ENCODE measurements at places on chromosomes 12 and 14.

DNA sequence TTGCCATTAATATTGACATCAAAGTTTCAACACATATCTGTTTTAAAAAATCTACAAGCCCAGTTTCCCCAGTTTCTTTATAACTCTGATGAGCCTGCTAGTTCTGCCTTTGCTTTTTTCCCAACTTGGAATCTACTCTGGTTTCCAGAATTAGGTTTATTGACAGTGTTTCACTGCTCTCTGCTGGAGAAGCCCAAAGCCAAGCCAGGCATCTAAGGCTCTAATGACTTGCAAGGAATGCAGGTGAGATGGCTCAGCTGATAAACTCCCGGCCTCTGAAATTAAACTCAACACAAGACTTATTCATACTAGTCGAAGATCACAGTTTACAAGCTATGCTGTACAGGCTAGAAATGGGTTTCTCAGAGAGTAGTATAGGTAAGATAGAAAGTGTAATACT, 54.3 kb downstream of the HMGA2 start:
- DNase-seq, result peak; percentile 11

- no peak for DNase-seq
These were observed 455.3 kb downstream of the MDGA2 start for GRCh38 chr14:47220096-47220495.

DNA sequence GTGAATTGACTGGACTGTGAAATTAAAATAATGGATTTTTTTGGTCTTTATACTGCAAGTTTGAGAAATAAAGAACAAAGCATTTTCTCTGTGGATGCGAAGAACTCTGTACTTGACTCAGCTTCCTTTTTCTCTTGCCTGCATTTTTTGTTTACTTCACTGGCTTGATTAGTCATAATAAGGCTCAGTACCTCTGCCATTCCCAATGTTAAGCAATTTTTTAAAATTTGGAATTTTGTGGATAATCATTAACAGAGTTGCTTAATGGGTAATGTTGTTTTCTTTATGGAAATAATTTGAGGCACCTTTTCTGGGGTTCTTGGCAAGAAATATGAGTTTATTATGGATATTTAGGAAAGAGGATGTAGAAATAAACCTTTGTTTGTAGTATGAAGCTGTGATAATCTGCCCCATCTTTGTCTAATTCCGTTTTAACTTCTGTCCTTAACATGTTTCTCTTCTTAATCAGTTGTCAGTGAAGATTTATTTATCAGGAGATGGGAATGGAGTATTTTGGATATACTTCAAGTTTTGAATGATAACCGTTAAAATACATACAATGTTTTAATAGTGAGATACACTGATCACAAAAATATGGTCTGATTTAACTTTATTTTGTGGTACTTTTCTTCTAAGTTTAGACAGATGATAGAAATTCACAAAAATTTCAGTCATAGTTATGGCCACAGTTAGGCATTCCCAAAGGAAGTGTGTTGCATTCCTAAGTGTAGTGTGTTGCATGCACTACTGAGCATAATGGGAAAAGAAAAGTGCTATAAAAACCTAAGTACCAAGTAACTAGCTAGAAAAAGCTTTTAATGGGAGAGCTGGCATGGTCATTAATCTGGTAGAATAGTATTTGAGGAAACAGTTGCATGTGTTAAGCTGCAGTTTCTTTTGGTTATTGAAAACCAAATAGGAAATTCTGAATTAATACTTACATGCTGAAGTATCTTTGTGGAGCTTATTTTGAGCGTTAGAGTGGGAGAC, 27.7 kb downstream of the WNK1 start:
- peak; percentile 55 for DNase-seq

- no peak for DNase-seq
These were observed 61.5 kb upstream of the SINHCAF start for GRCh38 chr12:31387466-31387865.

- no peak for DNase-seq
These were observed 217.3 kb downstream of the ADGRD1 start for GRCh38 chr12:131171029-131171428.

GRCh38 chr14:85420278-85420677, 109.7 kb upstream of the FLRT2 start:
- no peak for DNase-seq

- no peak for DNase-seq
These were observed 208.7 kb downstream of the PCNX1 start for GRCh38 chr14:71115821-71116567.

GRCh38 chr14:103385929-103386712, 906 bp downstream of the MARK3 start:
- DNase-seq, result no peak

- peak; percentile 95 for DNase-seq
These were observed at the start of gene KMT2D for GRCh38 chr12:49060237-49061156. TSS of gene KMT2D (minus strand) at chr12:49060794. CDS start at chr12:49055324, 5,470 bp downstream.

DNA sequence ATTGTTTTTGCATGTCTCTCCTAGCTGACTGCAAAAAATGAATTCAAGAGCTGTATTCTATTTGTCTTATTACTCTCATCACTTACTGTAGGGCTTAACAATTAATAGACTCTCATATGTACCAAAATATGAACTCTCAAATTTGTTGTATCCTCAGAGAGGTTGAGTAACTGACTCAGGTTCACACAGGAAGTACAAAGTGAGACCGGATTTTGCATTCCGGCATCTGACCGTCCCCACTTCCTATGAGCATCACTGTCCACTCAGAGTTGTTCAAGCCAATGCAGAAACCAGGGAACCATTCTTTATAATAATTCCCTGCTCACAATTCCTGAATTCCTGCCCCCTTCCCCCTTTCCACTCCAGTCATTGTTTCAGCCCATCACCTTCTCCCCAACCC, 113.3 kb upstream of the AMIGO2 start:
- no peak for DNase-seq

- DNase-seq, result no peak
These were observed 66.6 kb downstream of the DDX51 start for GRCh38 chr12:132077322-132078100.

DNA sequence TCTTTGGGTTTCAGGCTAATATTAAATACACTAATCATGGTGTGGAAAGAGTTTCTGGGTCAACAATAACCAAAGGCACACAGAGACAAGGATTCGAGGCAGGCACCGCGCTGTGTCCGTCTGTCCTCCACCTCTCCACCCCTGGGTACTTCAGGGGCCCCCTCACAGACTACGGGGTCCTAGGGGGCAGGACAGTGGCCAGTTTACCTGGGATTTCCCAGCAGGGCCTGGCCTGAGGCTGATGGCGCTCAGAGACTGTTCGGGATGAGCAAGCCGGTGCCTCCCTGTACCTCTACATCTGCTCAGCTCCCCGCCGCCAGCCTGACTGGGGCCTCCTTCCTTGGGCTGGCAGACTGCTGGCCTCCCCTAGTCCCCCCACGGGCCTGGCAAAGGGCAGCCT, 18.1 kb upstream of the EIF5 start:
- no peak for DNase-seq

DNA sequence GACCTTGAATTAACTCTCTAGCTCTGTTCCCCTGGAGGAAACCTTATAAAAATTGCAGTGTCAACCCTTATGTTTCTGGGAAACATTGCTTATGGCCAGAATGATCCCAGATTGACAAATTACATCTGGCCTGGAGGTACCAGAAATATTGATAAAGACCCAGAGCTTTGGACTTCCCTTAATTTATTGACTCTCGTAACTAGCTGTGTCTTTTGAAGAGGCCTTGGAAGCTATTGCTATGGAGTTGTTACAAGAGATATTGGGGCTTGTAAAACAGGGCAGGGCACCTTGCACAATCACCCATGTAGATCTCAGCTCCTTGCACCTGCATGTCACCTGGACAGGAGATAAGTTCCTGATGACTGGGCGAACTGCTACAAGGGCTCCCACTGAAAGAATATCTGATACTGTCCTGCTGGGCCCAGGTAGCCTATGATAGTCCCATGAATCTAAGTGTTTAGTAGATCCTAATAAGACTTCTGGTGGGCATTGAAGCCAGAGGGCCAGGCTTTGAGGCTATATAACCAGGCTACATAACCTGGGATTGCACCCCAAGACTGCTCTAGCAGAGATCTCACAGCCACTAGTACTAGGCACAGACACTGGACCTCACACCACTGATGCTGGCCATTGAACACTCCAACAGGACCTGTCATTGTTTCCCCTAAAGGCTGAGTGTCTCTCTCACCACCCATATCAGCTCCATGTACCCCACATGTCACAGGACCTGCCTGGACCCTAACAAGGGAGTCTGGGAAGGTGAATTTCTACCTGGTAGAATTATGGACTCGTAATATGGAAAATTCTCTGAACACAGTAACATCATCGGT, 135.7 kb upstream of the PWP1 start:
- DNase-seq, result no peak

Measured in AG08395 (cell line).